ENCODE measurements at places on chromosomes 7 and 10. TPM values are rescaled to one million over a fixed set of nuclear protein-coding genes. Genes with fewer than 3 reads are reported as not detected.

DNA sequence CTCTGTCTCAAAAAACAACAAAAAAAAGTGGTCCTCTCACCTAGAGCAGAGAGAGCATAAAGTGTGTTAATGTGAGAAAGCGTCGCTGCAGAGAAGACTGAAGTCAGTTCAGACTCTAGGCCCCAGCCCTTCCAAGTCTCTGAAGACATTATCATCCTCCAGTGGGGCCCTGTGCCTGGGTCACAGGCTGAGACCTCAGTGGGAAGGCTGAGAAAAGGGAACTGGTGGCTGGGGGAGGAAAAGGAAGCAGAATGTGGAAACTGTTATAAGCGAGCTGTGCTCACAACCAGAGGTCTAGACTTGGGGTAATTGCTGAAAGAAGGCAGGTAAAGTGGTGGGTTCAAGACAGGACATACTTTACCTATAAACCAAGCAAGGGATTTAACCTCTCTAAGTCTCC, 4.9 kb upstream of the RRP12 start:
- DNase-seq: no peak

DNA sequence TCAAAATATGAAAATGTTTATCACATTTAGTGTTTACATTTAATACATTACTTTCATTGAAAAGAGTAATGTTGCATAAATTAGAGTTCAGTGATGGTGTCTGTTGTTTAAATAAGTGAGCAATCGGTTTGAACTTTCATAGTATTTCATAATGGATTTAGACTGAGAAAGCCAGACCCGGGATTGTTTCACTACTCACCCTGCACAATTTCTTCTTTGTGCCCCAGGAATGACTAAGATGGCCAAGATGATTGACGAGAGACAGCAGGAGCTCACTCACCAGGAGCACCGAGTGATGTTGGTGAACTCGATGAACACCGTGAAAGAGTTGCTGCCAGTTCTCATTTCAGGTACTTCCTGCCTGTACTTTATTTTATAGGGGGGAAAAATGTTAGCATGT, 74.6 kb downstream of the VCL start:
- peak; percentile 59 for DNase-seq

DNA sequence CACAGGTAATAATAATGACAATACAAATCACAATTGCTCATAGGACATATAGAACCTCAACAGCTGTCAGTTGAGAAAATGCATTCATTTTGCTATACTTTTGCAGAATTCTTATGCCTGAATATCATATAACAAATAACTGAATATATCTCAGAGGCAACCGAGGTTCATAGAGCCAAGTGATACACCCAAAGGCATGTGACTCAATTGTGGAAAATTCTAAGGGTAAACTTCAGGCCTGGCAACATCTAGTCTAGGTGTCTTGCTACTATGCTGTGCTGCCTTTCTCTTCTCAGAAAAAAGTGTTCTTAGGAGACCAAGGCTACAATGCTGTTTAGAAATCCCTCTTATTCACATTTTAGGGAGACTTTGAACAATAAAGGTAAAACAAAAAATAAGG, 270.7 kb downstream of the BAMBI start:
- DNase-seq: no peak

- DNase-seq: no peak
These were observed 82.8 kb upstream of the CPXM2 start for GRCh38 chr10:123974406-123974805.

GRCh38 chr7:95784796-95785195, 12.4 kb downstream of the DYNC1I1 start:
- DNase-seq: no peak

The NRCAM gene
- total RNA-seq: 0.21 TPM

The GSAP gene
- 0.85 TPM for total RNA-seq

DNA sequence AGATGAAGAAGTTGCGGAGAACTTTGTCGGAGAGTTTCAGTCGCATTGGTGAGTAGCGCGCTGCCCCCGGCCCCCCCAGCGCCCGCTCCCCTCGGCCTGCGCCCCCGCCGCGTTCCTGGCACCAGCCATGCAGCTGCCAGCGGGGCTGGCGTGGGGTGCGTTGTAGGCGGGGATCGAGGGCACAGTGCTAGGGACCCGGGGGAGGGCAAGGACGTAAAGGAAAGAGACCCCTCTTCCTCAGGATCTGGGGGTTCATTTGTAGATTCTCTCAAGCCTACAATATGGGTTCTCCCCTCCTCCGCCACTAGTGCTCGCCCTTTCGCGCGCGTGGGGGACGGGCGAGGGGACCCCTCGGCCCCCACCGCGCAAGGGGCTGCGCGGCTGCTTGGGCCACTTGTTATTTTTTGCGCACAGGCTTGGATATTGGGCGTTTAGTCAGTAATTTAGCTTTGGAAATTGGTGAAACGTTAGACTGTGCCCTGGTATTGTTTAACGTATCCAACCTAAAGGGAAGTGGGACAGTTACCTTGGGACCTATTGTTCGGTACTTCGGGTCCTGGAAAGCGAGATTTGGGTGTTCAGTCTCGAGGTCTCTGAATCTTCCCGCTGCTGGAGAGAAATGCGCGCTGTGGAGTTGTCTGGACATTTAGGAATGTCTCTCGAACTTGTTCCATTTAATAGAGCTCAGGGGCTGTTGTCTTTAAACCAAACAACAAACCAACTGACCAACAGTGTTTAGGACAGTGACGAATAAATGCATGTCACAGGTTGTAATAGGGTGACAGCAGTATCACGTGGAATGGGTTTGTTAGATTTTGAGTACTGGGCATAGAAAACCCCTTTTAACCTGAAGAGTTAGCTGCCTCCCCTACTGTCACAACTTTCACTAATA, 796 bp downstream of the CDK14 start:
- no peak for DNase-seq

DNA sequence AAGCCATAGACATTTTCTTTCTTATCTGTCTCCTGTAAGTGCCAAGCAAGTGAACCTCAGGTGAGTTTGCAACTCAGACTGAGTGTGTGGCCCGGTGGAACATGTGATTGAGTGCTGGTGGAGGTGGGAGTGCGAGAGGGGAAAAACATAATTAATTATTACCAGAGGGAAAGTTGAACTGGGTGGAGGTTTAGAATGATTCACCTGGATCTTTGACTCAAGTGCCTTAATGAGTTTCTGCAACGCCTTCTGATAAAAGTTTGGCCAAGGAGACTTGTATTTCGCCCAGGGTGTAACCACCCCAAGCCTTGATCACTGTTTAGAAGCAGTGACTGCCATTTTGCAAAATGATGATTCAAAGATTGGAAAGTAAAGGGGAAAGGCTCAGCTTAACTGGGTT, 513.9 kb downstream of the GATA3 start:
- no peak for DNase-seq

The FRAT1 gene
- 5.3 TPM for total RNA-seq

GRCh38 chr10:68096913-68097516, 12.3 kb upstream of the MYPN start:
- peak; percentile 96 for DNase-seq

DNA sequence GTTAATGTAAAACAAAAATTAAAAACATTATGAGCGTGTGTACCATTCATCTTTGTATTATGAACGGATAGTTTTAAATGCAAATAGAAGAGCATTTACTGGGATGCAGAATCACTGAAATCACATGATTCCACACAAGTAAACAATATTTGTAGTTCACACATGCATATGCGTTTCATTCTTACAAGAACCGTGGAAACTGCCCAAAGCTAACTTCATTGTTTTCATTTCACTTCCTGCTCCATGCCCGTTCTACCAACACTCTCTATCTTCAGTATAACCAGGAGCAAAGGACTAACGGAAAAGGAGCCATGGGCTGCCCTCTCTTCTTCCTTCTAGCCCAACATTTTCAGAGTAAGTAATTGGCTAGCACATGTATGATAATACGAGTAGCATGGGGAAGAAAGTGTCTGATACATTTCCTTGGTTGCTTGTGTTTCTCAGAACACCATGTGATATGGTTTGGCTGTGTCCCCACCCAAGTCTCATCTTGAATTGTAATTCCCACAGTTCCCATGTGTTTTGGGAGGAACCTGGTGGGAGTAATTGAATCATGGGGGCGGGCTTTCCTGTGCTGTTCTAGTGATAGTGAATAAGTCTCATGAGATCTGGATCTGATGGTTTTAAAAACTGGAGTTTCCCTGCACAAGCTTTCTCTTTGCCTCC, 38.8 kb downstream of the ZNF783 start:
- no peak for DNase-seq

GRCh38 chr10:15349112-15349511, 22.0 kb downstream of the FAM171A1 start:
- DNase-seq: no peak

DNA sequence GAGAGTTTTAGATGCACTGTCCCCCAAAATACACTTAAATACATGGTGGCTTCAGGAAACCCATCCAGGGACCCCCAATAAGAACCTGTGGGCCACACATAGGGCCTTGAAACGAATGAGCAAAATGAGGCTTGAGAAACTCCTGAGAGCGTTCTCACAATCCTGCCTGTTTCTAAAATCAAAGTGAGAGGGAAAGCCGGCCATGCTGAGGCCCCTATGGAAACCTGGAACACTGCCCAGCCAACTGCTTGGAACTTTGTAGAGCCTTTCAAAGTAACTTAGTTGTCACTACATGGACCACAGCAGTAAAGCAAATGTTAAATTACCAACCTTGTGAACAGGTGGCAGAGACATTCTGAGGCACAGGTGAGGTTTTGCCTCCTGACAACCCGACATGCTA, 13.4 kb downstream of the SGMS1 start:
- DNase-seq: no peak

- no peak for DNase-seq
These were observed 145.6 kb downstream of the ADAM12 start for GRCh38 chr10:126242397-126243260.

DNA sequence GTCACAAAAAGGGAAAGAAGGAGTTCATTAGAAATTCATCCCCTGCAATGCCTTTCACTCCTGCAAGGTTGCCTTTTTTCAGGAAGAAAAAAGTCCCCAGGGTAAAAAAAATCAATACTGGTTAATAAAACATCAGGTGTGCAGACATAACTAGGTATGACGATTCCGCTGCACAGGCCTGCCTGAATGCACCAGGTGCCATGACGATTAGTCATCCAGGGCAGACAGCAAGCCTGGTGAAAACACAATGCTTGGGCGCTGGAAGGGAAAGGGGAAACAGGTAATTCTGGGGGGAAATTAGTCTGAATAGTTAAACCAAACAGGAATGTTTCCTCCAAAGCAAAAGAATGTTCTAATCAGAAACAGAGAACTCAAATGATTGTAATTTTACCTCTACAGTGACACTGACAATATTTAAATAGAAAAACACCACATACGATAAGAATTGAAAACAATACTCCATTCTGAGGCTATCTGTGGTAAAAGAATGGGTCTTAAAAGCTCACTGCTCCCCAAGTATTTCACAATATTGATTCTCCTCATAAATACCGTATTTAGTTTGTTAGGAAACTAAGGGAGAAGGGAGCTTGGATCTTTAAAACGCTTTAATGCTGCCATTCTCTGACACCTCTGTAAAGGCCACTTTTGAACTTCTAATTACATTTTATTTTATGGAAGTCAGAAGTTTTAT, 45.2 kb downstream of the VPS41 start:
- no peak for DNase-seq

DNA sequence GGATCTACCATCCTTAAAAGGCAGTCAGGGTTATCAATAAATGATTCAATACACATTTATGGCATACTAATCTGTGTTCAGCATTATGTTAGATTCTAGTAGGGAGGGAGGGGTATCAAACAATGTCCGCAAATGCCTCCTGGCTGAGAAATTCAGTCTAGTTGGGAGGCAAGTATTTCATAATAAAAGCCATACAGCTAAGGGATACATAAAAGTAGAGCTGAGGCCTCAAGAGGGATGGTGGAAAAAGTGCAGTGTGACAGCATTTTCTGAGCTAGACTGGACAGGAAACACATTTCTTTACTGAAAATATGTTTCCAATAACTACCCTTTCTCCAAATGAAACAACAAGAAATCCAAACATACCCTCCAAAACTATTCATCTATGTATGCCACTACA, 152.8 kb upstream of the LRRN3 start:
- no peak for DNase-seq

GRCh38 chr7:80429181-80429580, 82.7 kb downstream of the GNAT3 start:
- DNase-seq: no peak

DNA sequence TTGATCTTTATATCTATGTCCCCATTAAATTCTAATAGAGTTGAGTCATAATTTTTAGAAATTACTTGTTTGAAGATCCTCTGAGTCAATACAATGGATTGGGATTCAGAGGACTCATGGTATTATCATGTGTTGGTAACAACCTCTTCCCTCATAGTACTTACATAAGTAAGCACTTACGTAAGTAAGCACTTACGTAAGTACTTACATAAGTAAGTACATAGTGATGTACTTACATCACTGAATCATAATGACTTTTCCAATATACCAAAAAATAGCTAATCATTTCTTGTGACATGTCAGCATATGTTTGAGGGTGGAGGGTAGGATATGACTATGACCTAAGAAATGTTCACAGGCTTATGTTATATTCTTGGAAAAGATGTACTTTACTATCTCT, 740.5 kb downstream of the SORCS1 start:
- DNase-seq: no peak

GRCh38 chr7:140209866-140210609, 33.3 kb upstream of the KDM7A start:
- DNase-seq: no peak

DNA sequence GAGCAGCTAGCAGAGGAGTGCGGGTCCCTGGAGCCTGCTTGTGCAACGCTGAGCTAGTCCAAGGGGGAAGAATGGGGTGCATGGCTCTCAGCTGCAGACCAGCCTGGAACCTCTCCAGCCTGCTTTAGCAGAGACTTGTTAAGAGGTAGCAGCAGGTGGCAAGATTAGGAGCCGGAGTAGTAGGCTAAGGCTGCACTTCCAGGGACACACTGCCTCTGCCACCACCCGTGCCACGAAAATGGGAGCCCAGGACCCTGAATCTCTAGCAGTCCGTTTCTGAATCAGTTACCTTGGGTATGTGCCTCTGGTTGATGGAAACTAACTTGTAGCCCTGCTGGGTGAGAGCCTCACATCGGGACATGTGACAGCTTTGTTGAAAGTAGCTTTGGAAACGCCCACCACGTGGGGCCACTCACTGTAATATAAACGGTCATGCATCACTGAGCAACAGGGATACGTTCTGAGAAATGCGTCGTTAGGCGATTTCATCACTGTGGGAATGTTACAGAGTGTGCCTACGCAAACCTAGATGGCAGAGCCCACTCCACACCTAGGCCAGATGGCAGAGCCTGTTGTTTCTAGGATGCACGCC, 25.9 kb downstream of the HTRA1 start:
- DNase-seq: no peak
